ENCODE measurements at places on chromosomes 13 and 19.

GRCh38 chr19:47240996-47241918 is 10.3 kb upstream of the BBC3 start:
- peak; percentile 82 for DNase-seq

DNA sequence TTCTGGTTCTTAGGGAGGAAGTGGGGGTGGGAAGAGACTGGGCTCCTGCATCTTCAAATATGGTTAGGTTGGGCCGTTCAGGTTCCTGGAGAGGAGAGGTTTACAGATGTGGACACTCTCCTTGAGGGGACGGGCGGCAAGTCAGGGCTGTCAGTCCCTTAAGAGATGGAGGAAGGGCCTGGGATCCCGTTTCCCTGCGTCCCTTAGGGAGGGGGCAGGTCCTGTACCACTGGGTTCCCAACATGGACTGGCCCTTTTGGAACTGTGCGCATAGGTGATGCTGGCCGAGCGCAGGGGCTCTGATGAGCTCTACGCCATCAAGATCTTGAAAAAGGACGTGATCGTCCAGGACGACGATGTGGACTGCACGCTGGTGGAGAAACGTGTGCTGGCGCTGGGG is 10.9 kb upstream of the CACNG7 start:
- DNase-seq = no peak

GRCh38 chr13:80577285-80577684 is 236.4 kb upstream of the SPRY2 start:
- no peak for DNase-seq

GRCh38 chr13:106492588-106493475 is 42.6 kb downstream of the EFNB2 start:
- DNase-seq = no peak

- DNase-seq = no peak
These were observed 543.4 kb downstream of the SUCLA2 start for GRCh38 chr13:47457626-47458025.

DNA sequence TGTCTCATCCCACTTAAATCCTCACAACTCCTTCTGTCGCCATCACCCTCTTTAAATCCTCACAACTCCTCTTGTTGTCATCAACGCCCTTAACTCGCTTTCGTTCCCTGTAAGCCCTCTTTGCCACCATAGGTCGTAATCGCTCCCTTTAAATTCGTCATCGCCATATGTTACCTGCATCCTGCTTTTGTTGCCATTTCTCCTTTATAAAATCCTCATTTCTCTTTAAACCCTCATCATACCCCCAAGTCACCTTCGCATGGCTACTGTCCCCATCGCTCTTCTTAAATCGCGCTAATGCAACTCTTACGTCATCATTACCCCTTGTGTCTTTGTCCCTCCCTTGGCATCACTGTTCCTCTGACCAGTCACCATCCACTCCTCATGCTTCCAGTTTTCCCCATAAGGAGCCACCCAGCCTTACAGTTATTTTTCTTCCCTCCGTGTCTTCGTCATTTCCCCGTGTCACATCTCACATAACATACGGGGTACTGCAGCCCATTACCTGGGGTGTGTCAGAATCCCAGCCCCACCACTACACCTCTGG is 539 bp downstream of the PLD3 start:
- no peak for DNase-seq

DNA sequence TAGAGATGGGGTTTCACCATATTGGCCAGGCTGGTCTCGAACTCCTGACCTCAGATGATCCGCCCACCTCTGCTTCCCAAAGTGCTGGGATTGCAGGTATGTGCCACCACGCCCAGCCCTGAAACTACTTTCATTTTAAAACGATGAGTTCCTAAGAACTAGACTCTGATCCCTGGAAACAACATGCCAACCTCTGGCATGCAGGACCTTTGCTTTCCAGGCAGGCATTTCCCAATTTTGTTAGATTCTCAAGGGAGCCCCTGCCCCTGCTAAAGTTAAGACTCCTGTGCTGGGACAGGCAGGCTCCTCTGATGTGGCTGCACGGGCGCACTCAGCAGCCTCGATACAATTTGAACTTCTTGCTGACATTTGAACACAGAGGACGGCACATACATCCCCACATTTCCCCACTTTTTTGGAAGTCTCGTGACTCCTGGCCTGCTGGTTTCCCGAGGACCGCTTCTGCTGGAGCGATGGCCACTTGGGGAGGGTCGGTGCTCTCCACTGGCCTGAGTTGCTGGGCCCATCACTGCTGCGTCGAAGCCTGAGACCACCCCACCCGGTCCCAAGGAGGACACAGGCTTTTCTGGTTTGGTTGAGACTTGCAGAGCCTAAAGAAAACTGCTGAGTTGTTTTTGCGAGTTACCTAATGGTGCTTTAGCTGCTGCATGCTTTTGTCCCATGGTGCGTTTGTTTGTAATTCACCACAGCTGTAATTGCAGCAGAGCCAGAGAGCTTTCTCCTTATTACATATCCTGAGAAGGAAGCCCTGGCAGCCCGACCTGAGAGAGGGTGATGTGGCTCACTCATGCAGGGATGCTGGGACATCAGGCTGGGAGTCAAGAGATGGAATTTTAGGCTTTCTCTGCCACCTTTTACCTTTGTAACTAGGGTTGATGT is 8.2 kb downstream of the ATP11A start:
- no peak for DNase-seq

- DNase-seq = no peak
These were observed 60.3 kb downstream of the ERCC5 start for GRCh38 chr13:102905905-102906771.

GRCh38 chr19:30074741-30075715 is 133.0 kb downstream of the URI1 start:
- no peak for DNase-seq

GRCh38 chr13:89982407-89983095 is 1364.9 kb upstream of the MIR17HG start:
- DNase-seq = no peak

GRCh38 chr13:110574161-110574560 is 12.6 kb upstream of the RAB20 start:
- no peak for DNase-seq
